ENCODE measurements at places on chromosomes 6 and 20.

GRCh38 chr6:145863366-145863765 lies 48.8 kb upstream of the FBXO30 start:
- no peak for DNase-seq

DNA sequence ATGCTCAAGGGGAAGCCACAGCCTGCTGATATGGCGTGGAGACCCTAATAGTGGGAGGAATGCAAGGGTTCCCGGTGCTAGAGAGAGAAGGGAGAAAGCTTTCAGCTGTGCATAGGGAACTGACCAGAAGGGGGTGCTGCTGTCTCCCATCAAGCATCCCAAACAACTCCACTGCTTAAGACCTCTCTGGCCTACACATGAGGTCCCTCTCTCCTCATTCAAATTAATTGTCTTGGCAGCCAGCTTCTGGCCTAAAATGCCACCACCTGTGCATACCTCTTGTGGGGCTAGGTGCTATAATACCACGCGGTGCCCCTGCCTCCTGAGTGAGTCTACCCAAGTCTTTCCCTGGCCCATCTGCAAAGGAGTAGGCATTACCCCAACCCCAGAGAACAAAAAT lies 14.5 kb downstream of the ADISSP start:
- peak; percentile 58 for DNase-seq

- no peak for DNase-seq
Measured at GRCh38 chr20:991850-992249, 10.3 kb downstream of the RSPO4 start.

DNA sequence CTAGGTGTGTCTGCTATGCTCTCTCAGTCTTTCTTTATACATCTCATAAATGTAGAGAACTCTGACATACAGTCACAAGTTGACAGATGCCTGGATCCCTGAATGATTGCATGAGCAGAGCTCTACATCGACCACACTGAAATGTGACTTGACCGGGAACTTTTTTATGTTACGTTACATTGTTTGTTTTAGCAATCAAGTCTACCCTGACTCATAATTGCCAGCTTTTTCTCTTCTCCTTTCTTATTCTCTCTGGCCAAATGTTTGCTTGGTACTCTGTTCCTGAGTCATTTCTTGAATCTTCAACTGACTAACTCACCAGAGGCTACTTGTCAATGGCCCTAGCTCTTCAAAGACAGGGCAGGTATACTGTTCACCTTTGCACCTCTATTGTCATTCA lies 213.6 kb upstream of the DTNBP1 start:
- peak; percentile 75 for DNase-seq

GRCh38 chr20:16661756-16662155 lies 68.1 kb upstream of the SNRPB2 start:
- no peak for DNase-seq

DNA sequence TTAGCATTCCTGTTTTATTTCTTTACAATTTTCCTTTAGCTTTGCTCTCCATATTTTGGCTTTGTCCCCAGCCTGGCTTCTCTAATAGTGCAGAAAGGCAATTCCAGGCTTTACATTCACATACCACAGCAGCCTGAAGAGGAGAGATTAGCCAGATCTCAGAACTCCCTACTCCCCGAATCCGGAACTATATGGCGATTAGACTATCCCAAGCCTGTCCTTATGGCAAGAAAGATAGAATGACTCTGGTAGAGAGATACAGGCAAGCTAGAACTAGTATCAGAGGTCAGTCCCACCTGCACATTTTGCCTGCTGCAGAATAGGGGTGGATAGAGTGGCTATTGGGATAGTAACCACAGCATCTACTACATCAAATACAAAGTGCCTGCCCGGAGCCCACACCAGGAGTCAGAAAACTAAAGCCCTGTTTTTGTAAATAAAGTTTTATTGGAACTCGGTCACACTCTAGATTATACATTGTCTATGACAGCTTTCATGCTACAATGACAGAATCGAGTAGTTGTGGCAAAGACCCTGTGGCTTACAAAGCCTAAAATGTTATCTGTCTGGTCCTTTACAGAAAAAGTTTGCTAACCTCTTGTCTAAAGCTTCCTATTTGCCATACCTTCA lies 17.1 kb upstream of the ADIG start:
- no peak for DNase-seq

- peak; percentile 18 for DNase-seq
Measured at GRCh38 chr6:111888928-111889695, 15.9 kb upstream of the FYN start.

DNA sequence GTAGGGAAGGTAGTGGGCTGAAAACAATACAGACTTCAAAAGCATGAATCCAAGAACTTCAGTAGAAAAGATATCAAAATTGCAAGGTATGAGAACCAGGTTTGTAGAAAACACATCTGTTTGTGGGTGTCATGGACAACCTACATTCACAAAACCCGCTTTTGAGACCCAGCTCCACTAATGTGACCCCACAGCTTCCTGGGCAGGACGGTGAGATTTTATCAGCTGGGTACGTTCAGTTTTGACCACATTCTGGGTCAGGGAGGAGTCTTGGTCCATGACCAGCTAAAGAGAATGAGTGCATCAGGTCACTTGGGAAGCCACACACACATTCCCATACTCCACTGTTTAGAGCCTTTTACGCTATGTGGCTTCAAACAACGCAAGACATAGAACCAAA lies 77.1 kb downstream of the BCAS1 start:
- no peak for DNase-seq

DNA sequence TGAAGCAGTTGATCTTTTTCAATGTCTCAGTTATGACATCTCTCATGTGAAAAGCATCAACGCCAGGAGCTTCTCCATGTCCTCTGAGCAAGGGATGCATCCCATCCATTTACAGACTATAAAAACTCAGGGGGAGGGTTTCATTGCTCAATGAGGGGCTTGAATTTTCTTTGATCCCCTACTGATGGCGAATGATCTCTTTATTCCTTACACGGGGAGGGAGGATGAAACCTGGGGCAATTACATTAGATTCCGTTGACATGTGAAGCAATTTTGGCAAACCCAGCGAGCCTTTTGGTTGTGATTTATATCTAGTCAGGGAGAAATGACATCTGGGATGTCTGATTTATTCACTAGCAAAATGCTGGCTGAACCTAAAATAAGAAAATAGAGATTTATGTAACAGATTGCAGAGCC lies 268.9 kb downstream of the HIVEP2 start:
- DNase-seq, result no peak

DNA sequence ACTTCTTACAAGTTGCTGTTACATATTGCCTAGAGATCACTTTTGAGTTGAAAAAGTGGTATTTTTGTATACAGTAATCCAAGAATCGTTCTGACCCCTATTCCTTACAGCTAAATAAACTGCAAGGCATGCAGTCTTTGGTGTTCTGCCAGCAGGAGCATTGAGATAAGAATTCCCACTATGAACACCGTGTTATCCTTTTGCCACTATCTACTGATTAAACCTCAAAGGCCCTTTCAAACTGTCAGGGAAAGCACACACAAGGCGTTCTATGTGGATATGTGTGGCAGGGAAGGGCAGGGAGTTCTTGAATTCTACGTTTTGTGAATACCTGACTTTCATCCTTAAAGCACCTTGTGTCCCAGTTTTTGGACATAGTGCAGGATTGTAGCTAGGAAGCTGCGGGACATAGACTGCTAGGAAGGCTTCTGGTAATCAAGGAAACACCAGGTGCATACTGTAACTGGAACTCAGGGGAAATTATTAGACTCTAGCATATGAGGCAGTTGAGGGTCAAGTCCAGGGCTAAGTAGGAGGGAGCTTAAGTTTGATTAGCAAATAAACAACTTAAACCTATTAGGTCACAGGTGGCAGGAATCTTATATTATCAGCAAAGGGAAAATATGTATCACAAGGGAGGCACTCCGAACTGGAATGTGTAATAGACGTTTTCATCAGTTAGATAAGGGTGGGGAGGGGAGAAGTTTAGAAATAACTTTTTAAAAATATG lies 506.6 kb downstream of the RNF144B start:
- no peak for DNase-seq

GRCh38 chr6:7125290-7125689 lies 17.5 kb downstream of the RREB1 start:
- no peak for DNase-seq

GRCh38 chr20:63483834-63484233 lies 11.4 kb upstream of the KCNQ2 start:
- no peak for DNase-seq

DNA sequence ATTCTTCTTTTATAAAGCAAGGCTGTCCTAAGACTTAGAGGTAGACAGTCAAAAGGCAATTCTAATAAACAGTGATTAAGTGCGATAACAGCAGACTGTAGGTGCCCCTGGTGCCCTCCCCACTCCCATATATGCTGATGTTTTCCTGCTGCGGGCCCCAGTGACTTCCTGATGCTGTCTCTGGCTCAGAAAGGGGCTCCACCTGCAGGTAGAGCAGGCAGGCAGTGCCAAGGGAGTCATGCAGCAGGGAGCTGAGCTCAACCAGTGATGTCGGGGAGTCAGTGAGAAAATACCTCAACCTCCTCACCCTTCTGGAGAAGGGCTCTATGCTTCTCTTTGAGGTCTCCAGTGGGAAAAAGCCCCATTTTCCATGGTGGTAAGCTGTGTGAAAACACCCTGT lies 126.7 kb upstream of the SSTR4 start:
- no peak for DNase-seq

DNA sequence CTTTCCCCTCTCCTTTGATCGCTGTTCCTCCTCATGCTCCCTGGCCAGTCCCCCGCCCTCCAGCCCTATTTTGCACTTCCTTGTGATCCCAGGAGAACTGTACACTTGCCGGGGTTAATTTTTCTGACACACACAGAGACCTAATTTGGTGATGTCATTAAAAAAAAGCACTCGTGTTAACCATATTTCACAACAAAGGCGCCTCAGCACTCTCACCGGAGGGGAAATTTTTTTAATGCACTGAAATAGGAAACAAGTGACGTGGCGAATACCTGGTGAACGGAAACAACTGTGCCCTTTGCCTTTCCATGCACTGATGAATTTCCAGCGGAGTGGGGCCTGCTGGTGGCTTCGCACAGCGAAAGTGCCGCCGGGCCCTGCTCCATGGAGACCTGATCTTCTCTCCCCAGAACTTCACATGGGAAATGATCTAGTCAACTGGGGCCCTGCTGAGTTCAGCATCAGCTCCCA lies 53.9 kb upstream of the TAGAP start:
- DNase-seq, result no peak

DNA sequence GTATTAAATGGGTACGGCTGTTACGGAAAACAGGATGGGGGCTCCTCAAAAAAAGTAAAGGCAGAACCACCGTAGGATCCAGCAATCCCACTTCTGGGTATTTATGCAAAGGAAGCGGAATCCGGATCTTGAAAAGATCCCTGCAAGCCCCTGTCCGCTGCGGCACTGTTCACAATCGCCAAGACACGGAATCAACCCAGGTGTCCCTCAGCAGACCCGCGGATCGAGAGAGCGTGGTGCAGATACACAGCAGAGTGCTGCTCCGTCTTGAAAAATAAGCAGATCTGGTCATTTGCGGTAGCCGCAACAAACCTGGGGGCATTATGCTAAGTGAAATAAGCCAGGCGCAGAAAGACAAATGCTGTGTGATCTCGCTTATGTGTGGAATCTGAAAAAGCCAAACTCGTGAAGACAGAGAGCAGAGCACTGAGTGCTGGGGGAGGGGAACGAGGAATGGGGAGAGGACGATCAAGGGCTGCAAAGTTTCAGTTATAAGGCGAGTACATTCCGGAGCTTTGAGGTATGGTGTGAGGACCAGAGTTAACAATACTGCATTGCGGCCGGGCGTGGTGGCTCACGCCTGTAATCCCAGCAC lies 41.3 kb downstream of the NTSR1 start:
- no peak for DNase-seq

GRCh38 chr6:166333172-166333995 lies 9.0 kb downstream of the SFT2D1 start:
- no peak for DNase-seq

DNA sequence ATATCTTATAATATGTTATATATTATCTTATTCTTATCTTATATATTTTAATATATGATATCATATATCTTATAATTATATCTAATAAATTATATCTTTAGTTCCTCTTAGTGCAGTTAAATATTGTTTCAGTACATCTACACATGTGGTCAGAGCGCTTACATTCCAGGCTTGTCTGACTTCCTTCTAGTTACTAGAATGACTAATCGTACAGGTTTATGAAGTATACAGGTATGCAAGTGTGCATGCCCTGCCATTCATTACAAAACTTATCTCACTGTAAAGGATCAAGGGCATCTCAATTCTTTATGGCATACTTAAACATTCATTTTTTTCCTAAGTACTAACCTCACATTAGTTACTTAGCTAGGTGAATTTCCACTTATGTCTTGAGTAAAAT lies 1278.0 kb upstream of the MAP3K7 start:
- DNase-seq, result no peak

DNA sequence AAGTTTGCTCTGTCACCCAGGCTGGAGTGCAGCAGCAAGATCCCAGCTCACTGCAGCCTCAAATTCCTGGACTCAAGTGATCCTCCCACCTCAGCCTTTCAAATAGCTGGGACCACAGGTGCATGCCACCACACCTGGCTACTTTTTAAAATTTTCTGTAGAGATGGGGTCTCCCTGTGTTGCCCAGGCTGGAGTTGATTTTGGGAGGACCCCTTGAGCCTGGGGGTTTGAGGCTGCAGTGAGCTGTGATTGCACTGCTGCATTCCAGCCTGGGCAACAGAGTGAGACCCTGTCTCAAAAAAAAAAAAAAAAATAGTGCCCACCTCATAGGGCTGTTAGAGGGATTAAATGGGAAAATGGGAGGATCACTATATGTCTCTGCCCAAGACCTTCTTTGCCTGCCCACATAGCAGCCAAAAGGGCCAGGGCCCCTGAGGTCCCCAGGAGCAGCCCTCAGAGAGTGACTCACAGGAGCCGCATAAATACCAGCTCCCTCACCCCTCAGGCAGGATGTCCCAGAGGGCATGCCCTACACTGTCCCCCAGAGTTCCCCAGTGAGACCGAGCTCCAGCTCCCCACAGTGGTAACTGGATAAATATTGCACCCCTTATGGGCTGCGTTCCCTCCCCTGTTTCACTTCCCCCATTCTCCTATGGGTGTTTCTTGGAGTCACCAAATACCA lies 11.7 kb upstream of the MDGA1 start:
- peak; percentile 13 for DNase-seq
